ENCODE measurements at places on chromosomes 16 and 17.

- DNase-seq, result no peak
Measured at GRCh38 chr16:80664786-80665185, 124.0 kb downstream of the DYNLRB2 start.

- DNase-seq, result no peak
Measured at GRCh38 chr16:6665126-6665525, 667.5 kb upstream of the RBFOX1 start.

- DNase-seq, result no peak
Measured at GRCh38 chr17:2023692-2024571, 1.2 kb downstream of the RTN4RL1 start.

GRCh38 chr16:19860166-19861041 is 24.2 kb downstream of the GPRC5B start:
- DNase-seq, result no peak

DNA sequence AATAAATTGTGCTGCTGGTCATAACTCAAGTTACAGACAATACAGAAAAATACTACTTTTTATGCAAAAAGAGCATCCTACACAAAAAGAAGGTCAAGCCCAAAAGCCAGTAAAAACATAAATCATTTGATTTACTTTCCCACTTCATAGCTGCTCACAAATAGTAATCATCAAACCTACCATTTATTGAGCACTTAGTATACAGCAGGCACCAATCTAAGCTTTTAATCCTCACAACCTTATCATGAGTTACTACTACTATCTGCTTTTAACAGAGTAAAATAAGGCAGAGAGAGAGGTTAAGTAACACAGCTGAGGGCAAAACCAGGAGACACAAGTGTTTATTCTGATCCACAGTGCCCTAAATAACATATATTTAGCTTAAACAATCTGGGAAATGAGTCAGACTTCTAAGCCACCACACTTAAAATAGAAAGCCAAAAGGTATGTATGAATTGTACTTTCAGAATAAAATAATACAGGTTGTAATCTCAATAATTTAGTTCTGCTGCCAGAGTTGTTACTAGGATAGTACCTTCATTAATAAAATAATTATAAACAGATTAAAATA is 1.7 kb upstream of the AARS1 start:
- no peak for DNase-seq

Data from GM13976 (cell line).